Peyer's patch (tissue), 4 donors: ENCODE measurements at places on chromosomes 6 and 20. TPM values are rescaled to one million over a fixed set of nuclear protein-coding genes. Genes with fewer than 3 reads are reported as not detected.

DNA sequence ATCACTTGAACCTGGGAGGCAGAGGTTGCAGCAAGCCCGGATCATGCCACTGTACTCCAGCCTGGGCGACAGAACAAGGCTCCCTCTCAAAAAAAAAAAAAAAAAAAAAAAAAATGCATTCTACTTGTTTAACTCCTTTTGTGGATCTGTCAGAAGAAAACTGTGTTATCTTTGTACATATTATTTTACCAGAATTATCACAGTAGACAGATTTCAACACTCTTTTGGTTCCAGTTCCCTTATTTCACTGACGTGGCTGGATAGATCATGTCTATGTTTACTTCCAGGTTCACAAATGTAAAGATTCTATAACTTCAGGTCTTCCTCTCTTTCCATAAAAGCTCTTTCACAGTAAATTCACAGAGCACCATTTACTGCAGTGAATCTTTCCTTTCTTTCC is 18.4 kb downstream of the NUDT3 start:
- no peaks in the 10 kb centered on the region for H3K27me3 ChIP-seq
- H3K4me3 ChIP-seq = no peak overlapping the region
- no peak overlapping the region for H3K27ac ChIP-seq
- H3K36me3 ChIP-seq = no peaks in the 10 kb centered on the region

DNA sequence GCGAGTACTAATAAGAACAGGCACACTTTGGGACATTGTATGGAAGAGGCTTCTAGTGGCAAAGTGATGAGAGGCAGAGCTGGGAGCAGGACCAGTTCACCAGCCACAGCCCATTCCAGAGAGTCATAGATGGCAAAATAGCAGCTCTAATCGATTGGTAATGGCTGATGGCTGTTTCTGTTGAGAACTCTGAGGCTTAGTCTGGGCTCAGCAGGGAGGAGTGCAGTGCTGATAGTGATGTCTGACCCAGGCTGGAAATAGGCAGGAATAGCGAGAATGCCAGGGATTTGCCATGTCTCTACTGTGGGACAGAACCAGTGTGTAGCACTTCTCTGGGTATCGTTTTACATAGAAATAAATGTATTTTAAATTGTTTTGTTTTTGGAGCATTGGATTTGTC is 620.0 kb upstream of the FLRT3 start:
- H3K36me3 ChIP-seq = no peaks in the 10 kb centered on the region
- DNase-seq = no peak
- H3K4me1 ChIP-seq = no peaks in the 10 kb centered on the region
- no peak overlapping the region for H3K27ac ChIP-seq
- H3K27me3 ChIP-seq = no peaks in the 10 kb centered on the region

GRCh38 chr6:169839493-169839892 is 88.1 kb downstream of the ERMARD start:
- no peaks in the 10 kb centered on the region for H3K36me3 ChIP-seq
- no peak overlapping the region for H3K27ac ChIP-seq
- H3K4me3 ChIP-seq = no peak overlapping the region
- no peaks in the 10 kb centered on the region for H3K4me1 ChIP-seq
- no peaks in the 10 kb centered on the region for H3K27me3 ChIP-seq
- no peak for DNase-seq

- no peaks in the 10 kb centered on the region for H3K27me3 ChIP-seq
- H3K4me1 ChIP-seq = no peaks in the 10 kb centered on the region
- H3K4me3 ChIP-seq = no peak overlapping the region
- no peak overlapping the region for H3K27ac ChIP-seq
- H3K36me3 ChIP-seq = no peaks in the 10 kb centered on the region
Observed at GRCh38 chr6:8546496-8546895, 111.2 kb upstream of the SLC35B3 start.

GRCh38 chr6:154267508-154268106 is 89.0 kb downstream of the IPCEF1 start:
- H3K27ac ChIP-seq = no peak overlapping the region
- H3K4me1 ChIP-seq = no peaks in the 10 kb centered on the region
- H3K27me3 ChIP-seq = no peaks in the 10 kb centered on the region
- H3K4me3 ChIP-seq = no peak overlapping the region
- no peaks in the 10 kb centered on the region for H3K36me3 ChIP-seq

DNA sequence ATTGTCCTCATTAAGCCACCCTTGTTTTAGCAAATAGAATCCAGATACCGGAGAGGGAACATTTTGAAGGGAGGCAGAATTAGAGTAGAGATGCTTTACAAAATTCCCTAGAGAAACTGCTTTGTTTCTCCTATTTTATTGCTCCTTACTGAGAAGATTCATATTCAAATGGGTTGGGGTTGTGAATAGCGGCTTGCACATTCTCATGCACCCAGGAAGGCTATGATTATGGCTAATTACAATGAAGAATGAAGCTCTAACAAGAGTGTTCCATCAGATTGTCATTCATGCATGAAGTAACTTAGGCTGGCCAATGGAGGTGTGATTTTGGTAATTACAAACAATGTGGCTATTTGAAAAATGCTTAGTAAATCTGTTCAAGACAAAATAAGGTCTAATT is 129.6 kb downstream of the PACRG start:
- no peaks in the 10 kb centered on the region for H3K4me1 ChIP-seq
- DNase-seq = no peak
- H3K27me3 ChIP-seq = no peaks in the 10 kb centered on the region
- H3K36me3 ChIP-seq = no peaks in the 10 kb centered on the region

Gene SUPT3H
- 17.3 TPM for total RNA-seq

Gene CCN2
- 75.6 TPM for total RNA-seq

Gene KCNK15
- total RNA-seq = not detected
